ENCODE measurements at places on chromosomes 5 and 9. TPM values are rescaled to one million over a fixed set of nuclear protein-coding genes. Genes with fewer than 3 reads are reported as not detected.

DNA sequence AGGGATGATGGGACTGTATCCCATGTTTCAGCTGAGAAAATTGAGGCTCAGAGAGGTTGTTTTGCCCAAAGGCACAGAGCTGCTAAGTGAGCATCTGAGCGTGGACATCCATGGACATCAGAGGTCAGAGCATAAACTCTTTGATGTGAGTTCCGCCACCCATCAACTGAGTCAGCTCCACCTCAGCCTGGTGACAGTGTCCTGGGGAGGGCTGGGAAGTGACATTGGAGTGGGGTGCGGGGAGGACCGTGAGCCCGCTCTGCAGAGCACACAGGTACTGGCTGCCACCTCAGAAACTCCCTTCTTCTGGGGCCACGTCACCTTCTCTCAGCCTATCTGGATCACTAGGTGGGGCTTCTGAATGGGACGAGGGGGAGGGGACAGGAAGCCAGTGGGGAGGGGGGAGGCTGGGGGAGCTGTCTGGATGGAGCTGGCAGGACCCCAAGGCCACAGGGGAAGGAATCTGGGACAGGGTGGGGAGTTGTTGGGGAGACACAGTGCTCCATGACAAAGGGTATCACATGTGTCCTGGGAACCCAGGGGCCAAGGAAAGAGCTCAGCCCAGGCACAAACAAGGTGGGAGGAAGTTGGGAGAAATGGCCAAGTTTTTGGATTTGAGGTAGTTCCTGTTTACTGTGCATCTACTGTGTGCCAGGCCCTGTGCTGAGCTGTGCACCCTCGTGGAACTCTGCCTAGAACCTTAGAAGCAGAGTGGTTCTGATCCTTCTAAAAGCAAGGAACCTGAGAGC is 2.5 kb downstream of the LAMC3 start:
- DNase-seq = peak; percentile 1
- no peak overlapping the region for H3K27ac ChIP-seq
- no peaks in the 10 kb centered on the region for H3K4me1 ChIP-seq
- peaks cover 38% of the 10 kb centered on the region for H3K27me3 ChIP-seq
- no peaks in the 10 kb centered on the region for H3K36me3 ChIP-seq

GRCh38 chr5:73155271-73156222 is 17.4 kb upstream of the TMEM174 start:
- H3K36me3 ChIP-seq = no peaks in the 10 kb centered on the region
- DNase-seq = no peak
- H3K4me3 ChIP-seq = no peak overlapping the region
- H3K4me1 ChIP-seq = no peaks in the 10 kb centered on the region
- H3K27ac ChIP-seq = no peak overlapping the region

DNA sequence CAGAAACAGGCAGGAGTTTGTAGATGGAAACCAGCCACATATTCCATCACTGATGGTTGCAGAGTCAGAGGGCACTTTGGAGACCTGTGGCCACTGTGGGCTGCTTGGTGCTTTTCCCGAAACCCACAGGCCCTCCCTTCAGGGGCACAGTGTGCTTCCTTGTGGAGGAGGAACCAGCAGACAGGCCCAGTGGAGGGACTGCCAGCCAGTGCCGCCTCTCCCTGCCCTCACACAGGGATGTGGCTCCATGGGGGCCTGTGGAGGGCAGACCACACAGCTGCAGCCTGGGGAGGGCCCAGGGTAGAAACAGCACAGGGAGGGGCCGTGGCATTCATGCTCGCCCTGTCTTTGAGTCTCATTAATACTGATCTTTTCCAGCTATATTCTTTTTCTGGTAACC is 35.2 kb downstream of the CEP72 start:
- no peaks in the 10 kb centered on the region for H3K36me3 ChIP-seq
- H3K27ac ChIP-seq = no peak overlapping the region
- H3K4me1 ChIP-seq = no peaks in the 10 kb centered on the region
- H3K27me3 ChIP-seq = no peaks in the 10 kb centered on the region
- H3K4me3 ChIP-seq = no peak overlapping the region

DNA sequence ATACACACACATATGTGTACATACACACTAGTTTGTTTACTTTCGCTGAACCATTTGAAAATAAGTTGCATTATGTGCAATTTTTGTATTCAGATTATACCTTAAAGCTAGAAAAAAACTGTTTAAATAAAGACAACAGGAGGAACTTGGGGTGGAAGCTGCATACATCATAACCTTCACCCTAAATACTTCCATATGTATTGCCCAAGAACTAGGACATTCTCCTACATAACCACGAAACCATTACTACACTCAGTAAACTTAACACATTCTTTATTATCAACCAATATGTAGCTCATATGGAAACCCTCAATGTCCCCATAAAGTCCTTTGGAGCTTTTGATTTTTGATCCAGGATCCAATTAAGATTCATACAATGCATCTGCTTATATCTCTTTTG is 83.3 kb downstream of the GIN1 start:
- DNase-seq = no peak
- no peak overlapping the region for H3K27ac ChIP-seq
- H3K4me1 ChIP-seq = no peaks in the 10 kb centered on the region
- H3K4me3 ChIP-seq = no peak overlapping the region

DNA sequence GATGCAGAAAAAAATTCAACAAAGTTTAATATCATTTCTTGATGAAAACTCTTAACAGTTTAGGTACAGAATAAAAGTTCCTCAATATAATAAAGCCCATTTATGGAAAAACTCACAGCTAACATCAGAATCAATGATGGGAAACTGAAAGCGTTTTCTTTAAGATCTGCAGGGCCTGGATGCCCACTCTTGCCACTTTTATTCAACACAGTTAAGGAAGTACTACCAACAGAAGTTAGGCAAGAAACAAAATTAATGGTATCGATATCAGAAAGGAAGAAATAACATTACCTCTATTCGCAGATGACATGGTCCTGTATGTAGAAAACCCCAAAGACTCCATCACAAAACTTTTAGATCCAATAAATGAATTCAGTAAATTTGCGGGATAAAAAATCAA is 542.4 kb upstream of the RGMB start:
- H3K27me3 ChIP-seq = no peaks in the 10 kb centered on the region
- no peaks in the 10 kb centered on the region for H3K4me1 ChIP-seq
- DNase-seq = no peak
- no peak overlapping the region for H3K4me3 ChIP-seq

- H3K4me3 ChIP-seq = peak overlapping the region; percentile 79
- peak; percentile 28 for DNase-seq
- peaks cover 38% of the 10 kb centered on the region for H3K4me1 ChIP-seq
- no peaks in the 10 kb centered on the region for H3K36me3 ChIP-seq
Observed at GRCh38 chr9:32524892-32525708, 896 bp downstream of the RIGI start.

GRCh38 chr5:171627936-171628632 is 157.5 kb upstream of the SMIM23 start:
- no peaks in the 10 kb centered on the region for H3K27me3 ChIP-seq
- H3K36me3 ChIP-seq = no peaks in the 10 kb centered on the region
- H3K4me1 ChIP-seq = peaks cover 12% of the 10 kb centered on the region

DNA sequence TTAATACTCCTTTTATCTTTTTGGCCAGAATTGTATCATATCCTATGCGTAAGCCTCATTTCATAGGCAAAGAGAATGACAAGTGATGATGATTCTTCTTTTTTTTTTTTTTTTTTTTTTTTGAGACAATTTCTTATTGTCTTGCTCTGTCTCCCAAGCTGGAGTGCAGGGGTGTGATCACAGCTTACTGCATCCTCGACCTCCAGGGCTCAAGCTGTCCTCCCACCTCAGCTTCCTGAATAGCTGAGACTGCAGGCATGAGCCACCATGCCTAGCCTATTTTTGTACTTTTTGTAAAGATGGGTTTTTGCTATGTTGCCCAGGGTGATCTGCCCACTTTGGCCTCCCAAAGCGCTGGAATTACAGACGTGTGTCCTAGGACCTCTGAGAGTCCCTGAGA is 41.9 kb upstream of the C5orf24 start:
- H3K4me3 ChIP-seq = no peak overlapping the region
- no peaks in the 10 kb centered on the region for H3K27me3 ChIP-seq
- H3K27ac ChIP-seq = no peak overlapping the region
- H3K4me1 ChIP-seq = no peaks in the 10 kb centered on the region
- peaks cover 5% of the 10 kb centered on the region for H3K36me3 ChIP-seq
- DNase-seq = no peak

GRCh38 chr9:128065907-128066712 is 1.0 kb downstream of the NAIF1 start:
- H3K27me3 ChIP-seq = no peaks in the 10 kb centered on the region
- peak overlapping the region; percentile 10 for H3K4me3 ChIP-seq
- H3K27ac ChIP-seq = peak overlapping the region; percentile 85
- H3K4me1 ChIP-seq = peaks cover 37% of the 10 kb centered on the region
- H3K36me3 ChIP-seq = peaks cover 22% of the 10 kb centered on the region

GRCh38 chr5:35598707-35599370 is 18.8 kb upstream of the SPEF2 start:
- H3K4me3 ChIP-seq = no peak overlapping the region
- no peaks in the 10 kb centered on the region for H3K27me3 ChIP-seq
- H3K27ac ChIP-seq = no peak overlapping the region
- H3K4me1 ChIP-seq = no peaks in the 10 kb centered on the region
- H3K36me3 ChIP-seq = no peaks in the 10 kb centered on the region

DNA sequence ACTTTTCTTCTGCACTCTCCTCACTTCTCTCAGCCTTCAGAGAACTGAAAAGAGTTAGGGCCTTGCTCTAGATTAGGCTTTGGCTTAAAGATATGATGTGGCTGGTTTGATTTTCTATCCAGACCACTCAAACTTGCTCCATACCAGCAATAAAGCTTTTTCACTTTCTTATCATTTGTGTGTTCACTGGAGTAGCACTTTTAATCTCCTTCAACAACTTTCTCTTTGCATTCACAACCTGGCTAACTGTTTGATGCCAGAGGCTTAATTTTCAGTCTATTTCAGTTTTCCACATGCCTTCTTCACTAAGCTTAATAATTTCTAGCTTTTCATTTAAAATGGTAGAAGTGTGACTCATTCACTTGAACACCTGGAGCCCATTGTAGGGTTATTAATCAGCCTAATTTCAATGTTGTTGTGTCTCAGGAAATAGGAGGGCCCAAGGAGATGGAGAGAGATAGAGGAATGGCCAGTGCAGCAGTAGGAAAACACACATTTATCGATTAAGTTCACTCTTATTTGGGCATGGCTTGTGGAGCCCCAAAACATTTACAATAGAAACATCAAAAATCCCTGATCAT is 5.9 kb downstream of the ATPSCKMT start:
- H3K4me1 ChIP-seq = peaks cover 6% of the 10 kb centered on the region
- no peaks in the 10 kb centered on the region for H3K27me3 ChIP-seq
- H3K4me3 ChIP-seq = no peak overlapping the region
- no peak overlapping the region for H3K27ac ChIP-seq
- no peak for DNase-seq
- peaks cover 4% of the 10 kb centered on the region for H3K36me3 ChIP-seq

IFNK gene
- total RNA-seq = not detected

HSPA9 gene
- total RNA-seq = 481 TPM

CARD6 gene
- 5.5 TPM for total RNA-seq

Measured in heart left ventricle (tissue), 16 donors.